NAMALWA (cell line): ENCODE measurements at places on chromosomes 4 and X.

- peak; percentile 70 for DNase-seq
These were observed 4.9 kb upstream of the ZNF81 start for GRCh38 chrX:47831788-47832187.

GRCh38 chr4:59712470-59712869, 1487.7 kb upstream of the ADGRL3 start:
- DNase-seq: no peak

GRCh38 chr4:98485816-98486345, 172.5 kb downstream of the TSPAN5 start:
- DNase-seq: no peak

DNA sequence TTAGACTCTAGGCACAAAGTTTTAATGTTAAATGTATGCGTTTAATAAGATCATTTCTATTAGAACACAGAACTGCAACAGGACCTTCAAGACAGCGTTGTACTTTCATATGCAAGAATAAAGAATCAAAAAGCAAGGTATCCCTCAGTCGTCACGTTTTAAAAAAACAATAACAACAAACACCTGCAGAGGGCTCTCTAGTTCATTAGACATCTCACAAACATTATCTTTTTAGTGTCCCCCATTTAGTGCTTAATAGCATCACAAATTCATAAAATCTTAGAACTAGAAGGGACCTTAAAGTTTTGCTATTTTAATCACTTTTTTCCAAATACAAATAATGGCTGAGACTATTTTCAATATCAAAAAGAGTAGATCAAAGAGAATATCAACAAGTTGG, 236.6 kb downstream of the DCHS2 start:
- DNase-seq: peak; percentile 39

DNA sequence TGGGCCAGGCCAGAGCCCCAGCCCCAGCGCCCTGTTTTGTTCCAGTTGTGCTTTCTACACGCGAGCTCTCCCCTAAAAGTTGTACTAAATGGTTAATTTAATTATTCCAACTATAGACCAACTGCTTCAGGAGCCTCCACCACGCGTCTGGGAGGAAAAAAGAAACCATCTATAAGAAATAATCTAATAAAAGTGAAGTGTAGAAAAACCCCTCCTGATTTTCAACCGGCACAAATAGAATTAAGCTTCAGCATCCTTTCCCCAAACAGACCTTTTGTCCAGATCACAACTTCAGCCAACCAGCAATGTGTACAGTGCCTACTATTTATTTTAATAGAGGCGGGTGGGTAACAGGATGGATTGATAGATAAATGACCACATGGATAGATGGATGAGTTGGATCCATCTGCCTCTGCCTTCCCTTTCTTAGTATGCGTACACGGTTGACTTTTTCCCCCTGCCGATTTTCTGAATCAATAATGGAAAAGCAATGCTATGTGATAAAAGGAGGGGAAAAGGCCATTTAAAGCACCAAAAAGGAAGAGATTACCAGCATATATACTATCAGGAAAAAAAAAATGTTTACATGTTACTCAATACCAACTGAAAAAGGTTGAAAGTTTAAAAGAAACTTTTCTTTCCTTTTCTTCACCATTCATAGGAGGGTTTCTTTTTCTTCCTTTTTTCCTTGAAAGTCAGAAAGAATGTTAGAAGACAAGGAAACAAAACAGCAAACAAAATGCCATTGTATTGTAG, 3.7 kb upstream of the PHOX2B start:
- DNase-seq: no peak

DNA sequence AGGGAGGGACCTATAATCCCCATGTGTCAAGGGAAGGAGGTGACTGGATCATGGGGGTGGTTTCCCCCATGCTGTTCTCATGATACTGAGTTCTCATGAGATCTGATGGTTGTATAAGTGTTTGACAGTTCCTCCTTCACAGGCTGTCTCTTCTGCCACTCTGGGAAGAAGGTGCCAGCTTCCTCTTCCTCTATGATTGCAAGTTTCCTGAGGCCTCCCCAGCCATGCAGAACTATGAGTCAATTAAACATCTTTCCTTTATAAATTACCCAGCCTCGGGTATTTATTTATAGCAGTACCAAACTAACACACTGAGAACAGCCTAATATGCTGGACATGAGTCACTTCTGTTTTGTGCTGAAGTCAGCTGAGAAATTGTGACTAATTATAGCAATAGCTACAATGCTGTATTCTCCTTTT, 656.9 kb upstream of the CPEB2 start:
- DNase-seq: no peak

- DNase-seq: peak; percentile 87
These were observed 6.8 kb upstream of the SASH3 start for GRCh38 chrX:129772796-129773431.

- no peak for DNase-seq
These were observed 102.2 kb downstream of the SEL1L3 start for GRCh38 chr4:25760518-25761157.

GRCh38 chr4:165439981-165440380, 61.2 kb downstream of the CPE start:
- DNase-seq: no peak

- DNase-seq: no peak
These were observed 4.7 kb downstream of the BLTP1 start for GRCh38 chr4:122156819-122157218.

GRCh38 chr4:171759274-171759673, 53.9 kb upstream of the GALNTL6 start:
- no peak for DNase-seq

GRCh38 chr4:145557720-145558119, 61.5 kb upstream of the MMAA start:
- peak; percentile 74 for DNase-seq

DNA sequence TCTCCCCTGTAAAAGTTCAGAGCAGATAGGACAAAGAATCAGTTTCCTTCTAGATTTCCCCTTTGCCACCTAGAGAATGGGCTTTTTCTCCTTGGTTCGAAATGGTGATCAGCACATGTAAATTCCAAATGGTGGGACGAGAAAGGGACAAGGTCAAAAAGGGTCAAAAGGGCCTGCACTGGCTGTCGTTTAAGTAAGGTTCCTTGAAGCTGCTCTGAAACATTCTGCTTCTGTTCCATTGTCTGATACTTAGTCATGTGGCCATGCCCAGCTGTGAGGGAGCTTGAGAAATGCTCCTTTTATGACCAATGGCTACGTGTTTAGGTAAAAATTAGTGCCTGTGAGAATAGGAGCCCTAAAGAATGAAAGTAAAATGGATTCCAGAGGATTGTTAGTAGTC, 165.9 kb upstream of the CENPE start:
- no peak for DNase-seq

GRCh38 chr4:185914583-185915199, 102.7 kb upstream of the SORBS2 start:
- DNase-seq: no peak

- no peak for DNase-seq
These were observed 44.1 kb downstream of the WDR1 start for GRCh38 chr4:10072420-10073017.

- DNase-seq: no peak
These were observed 239.1 kb upstream of the DKK2 start for GRCh38 chr4:107275225-107275624.

- no peak for DNase-seq
These were observed 6.5 kb upstream of the NUDT6 start for GRCh38 chr4:122928930-122929329.

DNA sequence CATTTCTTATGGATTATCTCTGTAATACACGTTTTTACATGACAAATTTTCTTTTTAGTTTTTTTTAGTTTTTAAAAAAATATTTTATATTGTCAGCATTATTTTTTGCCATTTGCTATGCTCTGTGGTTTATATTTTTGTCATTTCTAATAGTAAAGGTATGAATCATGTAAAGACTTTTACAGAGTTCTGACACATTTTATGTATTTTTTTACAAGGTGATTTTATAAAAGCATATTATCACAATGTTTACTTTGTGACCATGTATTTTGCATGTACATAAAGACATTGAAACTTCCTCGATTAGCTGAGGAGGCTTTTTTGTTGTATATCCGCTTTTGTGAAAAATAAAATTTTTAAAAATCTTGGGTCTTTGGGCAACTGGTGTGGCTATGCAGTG, 1705.1 kb downstream of the PCDH7 start:
- DNase-seq: no peak

DNA sequence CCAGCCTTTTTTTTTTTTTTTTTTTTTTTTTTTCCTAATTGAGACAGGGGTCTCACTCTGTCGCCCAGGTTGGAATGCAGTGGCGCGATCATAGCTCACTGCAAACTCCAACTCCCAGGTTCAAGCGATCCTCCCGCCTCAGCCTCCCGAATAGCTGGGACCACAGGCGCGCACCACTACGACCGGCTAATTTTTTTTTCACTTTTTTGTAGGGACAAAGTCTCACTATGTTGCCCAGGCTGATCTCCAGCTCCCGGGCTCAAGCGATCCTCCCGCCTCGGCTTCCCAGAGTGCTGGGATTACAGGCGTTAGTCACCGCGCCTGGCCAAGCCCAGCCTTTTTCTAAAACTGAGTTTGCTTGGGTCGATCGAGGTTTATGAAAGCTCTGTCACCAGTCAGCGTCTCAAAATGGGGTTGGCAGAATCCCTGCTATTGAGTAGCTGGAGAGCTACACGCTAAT, 1.3 kb upstream of the OTUD5 start:
- no peak for DNase-seq

GRCh38 chrX:12802741-12803140, 11.5 kb downstream of the PRPS2 start:
- DNase-seq: no peak

GRCh38 chr4:6663596-6664393, 23.3 kb downstream of the MRFAP1 start:
- no peak for DNase-seq

DNA sequence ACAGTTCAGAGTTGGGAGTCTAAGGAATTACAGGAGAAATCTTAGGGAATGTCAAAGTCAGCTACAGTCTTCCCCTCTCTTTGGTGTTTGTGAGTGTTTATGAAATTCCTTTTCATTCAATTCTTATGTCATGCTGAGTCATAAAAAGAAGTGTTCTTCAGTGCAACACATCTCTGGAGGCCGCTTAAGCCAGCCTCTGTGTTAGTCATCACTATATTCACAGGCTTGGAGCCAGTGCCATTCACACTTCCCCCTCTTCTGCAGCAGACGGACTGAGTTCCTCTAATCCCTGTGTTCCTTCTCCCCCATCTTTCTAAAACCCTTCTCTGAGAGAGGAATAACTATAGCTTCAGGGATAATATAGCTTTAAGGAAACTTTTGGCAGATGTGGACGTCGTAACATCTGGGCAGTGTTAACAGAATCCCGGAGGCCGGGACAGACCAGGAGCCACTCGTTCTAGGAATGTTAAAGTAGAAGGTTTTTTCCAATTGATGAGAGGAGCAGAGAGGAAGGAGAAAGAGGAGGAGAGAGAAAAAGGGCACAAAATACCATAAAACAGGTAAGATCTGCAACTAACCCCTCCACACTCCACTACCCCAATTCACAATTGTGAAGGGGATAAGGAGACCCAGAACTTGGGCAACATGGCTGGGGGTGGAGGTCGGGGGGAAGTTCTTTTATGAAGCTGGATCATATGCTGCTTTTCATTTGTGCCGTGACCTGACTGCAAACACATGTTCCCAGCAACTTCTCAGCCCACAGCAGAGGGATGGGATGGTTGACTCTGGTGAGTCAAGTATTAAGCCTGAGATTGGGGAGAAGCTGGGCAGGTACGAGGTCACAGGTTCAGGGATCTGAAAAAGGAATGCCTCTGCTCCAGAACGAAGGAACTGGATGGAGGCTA, at the start of gene SRPX2:
Gene SRPX2, plus strand, starts transcription at position 244 of the 905 bp plus-strand sequence. CDS start 2,124 bp downstream, outside the sequence.
- no peak for DNase-seq

DNA sequence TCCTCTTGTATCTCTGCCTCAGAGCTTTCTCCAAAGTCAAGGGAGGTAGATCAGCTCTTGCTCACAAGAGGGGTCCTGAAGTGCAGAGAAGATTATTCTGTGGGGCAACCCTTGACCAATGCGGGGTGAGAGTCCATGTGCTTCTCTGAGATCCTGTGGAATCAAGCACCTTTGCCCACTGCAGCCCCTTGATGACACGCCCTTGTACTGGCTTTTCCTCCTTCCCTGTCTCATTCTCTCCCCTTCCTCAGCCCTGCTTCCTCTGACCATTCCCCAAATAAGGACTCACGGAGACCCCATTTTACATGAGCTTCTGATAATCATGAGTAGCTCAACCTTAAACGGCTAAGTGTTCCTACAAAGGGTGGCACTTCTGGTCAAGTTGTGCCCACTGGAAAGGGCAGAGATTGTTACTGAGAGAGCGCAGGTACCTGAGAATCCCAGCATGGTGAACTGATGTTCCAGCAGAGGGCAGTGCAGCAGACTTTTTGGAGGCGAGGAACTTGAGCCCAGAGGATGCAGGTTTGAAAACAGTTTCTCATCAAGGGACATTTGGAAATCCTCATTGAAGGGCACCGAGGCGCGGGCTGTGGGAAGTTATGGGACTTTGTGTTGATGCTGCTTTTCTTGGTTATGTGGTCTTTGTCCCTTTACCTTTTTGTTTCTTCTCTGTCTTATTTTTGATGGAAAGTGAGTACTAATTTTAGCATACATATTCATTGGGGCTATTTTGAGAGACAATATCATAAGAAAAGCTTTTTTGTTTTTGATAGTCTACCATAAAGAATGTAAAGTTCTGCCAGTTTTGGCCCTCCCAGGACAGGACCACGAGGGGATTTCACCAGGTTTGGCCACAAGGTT, 201.3 kb downstream of the RBM46 start:
- peak; percentile 65 for DNase-seq

GRCh38 chr4:112860830-112861690, 188.4 kb upstream of the ANK2 start:
- no peak for DNase-seq

DNA sequence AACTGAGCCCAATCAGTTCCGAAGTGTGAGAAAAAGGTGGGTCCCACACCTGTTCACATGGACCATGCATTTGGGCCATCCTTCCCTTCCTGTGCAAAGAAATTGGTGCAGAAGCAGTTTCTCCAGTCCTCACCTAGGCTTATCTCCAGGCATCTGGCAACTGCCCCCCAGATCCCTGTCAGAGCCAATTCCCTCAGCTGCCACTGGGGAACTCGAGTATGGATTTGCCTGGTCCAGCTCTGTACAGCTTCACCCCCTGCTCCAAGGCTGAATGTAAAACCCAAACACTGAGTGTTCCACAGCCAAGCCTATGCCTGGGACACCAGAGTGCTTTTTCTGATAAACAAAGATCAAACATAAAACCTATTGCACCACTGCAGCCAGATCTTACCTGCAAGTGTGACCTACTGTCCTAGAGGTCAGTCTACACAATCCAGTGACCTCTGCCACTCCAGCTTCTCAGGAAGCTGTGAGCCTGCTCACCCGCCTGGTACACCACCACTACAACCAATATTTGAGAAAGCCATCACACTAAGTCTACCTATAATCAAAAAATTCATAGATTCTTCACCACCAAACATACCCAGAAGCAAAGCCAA, 136.4 kb downstream of the STPG2 start:
- DNase-seq: no peak

DNA sequence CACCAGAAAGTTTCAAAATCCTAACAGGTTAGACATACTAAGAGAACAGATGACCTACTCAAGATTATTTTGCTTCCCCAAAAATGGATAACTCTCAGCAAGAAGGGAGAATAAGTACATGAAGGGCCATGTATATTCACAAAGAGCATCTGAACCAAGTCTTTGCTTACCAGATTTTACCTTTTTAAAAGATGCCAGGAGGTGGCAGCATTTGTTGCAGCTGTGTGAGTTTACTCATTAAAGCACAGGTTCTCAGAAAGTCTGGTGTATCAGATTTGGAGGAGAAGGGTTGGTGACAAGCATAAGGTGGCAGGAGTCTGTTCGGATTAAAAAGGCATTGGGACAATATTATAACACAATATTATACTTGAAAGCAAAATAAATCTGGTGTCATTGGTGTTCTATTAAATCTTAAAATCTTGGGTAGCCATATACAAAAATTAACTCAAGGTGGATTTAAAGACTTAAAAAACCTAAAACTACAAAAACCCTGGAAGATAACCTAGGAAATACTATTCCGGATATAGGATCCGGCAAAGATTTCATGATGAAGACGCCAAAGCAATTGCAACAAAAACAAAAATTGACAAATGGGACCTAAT, 51.3 kb upstream of the NFKB1 start:
- peak; percentile 83 for DNase-seq
